ENCODE measurements at places on chromosomes 2 and 18.

- DNase-seq, result no peak
These were observed 4.7 kb upstream of the CFAP65 start for GRCh38 chr2:219045937-219046550.

DNA sequence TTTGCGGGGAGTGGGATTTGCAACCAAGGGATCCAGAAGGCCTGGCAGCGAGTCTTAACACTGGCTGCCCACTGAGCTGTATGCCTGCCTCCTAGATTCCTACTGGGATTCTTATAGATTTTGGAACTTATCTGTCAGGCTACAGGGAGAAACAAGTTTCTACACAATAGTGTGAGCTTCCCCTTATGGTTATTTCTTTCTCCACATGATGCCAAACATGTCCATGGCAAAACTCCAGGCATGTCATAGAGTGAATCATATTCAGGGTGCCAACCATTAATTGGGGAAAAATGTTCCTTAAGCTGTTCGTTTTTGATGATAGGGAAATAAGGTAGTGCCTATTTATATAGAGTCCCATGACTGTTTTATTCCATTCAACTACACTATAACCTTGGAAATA is 1185.2 kb upstream of the CELF4 start:
- no peak for DNase-seq

DNA sequence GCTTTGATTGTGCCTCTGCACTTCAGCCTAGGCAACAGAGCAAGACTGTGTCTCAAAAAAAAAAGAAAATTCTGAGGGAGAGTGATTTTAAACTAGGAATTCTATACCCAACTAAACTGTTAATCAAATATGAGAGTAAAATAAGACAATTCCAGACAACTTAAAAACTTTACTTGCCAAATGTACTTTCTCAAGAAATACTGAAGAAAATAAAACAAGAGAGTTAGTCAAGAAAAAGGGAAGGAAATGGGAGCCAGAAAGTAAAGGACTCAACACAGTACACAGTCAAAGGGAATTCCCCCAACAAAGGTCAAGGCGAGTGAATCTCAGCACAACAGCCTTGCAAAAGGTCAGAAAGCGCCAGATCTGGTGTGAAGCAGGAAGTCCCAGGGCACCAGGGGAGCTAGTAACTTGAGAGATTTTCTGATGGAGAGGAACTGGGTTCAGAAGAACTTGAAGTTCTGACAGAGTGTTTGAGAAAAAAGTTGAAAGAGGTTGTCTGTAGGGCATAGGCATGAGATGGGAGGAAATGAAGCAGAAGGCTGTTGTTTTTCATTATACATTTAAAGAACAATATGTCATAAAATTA is 22.6 kb upstream of the TBC1D8 start:
- peak; percentile 43 for DNase-seq

DNA sequence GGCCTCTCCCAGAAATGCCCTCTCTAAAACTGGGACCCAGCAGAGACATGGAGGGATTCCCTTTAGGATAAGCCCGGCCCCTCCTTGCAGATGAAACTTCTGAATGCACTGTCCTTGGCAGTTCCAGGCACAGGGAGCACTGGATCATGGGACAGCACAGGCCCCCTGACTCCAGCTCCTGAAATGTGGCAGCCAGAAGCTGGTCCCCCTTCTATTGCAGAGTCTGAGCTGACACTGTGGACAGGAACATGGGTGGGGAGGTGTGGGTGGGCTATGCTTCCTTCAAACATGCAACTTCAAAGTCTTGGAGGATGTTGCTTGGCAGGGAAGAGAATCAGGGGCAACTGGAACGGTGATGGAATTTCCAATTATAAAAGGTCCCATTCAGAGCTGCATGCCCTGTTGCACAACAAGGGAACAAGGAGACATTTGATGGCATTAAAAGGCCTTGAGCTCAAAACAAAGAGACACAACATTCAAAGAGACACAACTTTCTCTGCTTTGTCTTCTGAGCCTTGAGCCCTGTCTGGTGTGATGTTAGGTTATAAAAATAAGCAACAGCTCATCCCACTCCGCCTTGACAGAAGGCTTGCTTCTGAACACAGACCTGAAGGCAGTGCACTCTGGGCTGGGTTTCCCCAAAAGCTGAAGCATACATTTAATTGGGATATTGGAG is 239.0 kb downstream of the OSR1 start:
- no peak for DNase-seq

DNA sequence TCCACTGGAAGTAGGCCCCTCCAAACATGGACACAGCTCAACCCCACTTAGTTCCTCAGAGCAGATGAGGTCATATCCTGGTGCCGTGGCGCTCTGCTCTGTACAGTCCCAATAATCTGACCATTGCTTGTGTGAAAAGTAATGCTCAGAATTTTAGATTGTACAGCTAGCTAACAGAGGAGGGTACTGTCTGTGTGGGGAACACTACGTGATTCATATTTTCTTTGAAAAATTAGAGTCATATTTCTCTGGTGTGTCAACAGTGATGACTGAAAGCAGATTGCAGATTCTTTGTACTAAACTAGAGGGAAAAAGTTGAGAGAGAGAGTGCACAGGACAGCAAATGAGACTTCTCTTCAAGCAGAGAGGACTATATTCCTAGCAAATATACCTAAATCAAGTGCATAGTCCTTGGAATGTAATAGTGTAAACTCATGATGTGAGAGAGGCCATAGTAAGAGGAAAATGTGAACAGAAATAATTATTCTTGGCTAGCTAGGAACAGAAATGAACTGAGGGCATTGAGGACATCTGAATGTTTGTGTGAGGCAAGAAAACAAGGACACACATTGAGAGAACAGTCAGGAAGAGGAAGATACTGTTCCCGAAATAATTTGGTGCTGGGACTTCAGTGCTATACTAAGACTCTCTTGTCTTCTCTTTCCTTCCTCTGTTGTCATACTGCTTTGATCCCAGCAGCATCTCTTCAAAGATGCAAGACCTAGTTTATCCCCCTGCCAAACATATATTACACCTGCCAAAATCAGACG is 157.0 kb upstream of the RND3 start:
- no peak for DNase-seq

GRCh38 chr2:134926231-134926931 is 7.8 kb downstream of the CCNT2 start:
- DNase-seq, result no peak

Measured in stimulated activated CD4-positive, alpha-beta T cell treated with anti-CD3 and anti-CD28 coated beads, Interleukin-4, amount 100 ng/mL, for 4 hours (primary cell).